Right hindlimb (tissue), 1 donor: ENCODE measurements at places on chromosomes 5 and 9.

DNA sequence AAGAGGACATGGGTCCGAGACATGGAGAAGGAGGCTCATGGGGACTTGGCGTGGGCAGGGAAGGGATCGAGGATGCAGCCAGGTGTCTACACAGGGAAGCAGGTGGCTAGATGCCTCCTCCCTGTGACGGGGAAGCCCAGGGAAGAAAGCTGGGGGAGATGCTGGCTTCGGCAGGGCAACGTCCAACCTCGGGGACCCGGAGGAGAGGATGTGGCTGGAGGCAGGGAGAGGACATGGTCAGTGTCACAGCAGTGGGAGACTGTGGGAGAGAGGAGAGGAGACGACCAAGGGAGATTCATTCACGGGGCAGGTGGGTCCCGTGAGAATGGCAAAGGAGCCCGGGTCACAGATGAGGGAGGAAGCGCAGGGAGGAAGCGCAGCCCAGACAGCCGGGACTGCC, 73.2 kb upstream of the PHYKPL start:
- peak; percentile 11 for DNase-seq

DNA sequence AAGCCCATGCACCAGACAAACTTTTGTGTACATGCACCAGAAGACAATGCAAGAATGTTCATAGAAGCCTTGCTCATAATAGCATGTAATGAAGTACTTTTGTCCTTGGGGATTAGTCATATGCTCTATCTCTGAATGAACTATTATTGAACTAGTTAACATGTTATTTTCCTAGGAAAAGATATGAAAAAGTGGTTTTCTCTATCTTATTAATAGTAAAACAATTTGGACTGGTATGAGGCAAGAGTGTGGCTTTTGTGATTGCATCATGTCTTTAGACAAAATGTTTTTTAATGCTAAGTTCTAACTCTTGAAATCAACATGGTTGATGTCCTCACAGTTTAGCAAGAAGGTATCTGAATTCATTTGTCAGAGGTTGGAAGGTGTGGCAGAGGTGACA, 55.7 kb upstream of the SPDL1 start:
- DNase-seq, result no peak

- no peak for DNase-seq
These were observed 127.6 kb downstream of the SLC28A3 start for GRCh38 chr9:84212982-84213381.

DNA sequence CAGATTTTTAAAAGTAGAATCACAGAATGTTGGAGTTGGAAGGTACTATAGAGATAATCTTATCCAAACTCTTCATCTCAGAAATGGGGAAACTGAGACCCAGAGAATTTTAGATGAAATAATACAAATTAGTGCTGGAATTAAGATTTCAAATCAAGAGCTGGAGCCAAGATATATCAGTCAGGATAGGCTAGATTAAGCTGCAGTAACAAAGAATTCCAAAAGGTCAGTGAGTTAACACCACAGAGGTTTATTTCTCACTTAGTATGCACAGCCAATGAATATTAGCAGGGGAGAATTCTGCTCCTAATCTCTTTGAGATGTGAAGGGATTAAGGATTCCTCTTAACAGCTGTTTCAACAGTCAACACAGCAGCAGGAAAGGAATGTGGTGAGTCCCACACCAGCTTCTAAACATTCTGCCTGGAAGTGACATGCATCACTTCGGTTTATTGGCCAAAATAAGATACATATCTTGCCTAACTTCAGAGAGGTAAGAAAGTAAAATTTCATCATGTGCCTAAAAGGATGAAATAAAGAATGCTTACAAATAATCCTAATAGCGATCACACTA, 136.8 kb downstream of the FRMD3 start:
- DNase-seq, result no peak

DNA sequence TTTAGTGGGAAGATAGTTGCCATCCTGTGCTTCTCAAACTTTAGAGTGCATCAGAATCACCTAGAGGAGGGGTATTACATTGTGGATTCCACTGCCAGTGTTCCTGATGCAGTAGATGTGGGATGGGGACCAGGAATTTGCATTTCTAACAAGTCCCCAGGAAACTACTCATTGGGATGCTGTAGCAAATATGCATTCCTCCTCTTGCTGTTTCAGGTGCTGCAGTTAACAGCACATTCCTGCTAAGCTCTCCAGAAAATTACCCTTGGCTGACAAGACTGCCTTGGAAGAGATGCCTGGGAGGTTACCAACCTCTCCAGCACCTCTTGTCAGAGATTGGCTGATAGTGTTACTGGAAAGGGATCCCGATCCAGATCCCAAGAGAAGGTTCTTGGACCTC, 270.5 kb downstream of the OSTF1 start:
- DNase-seq, result peak; percentile 15

DNA sequence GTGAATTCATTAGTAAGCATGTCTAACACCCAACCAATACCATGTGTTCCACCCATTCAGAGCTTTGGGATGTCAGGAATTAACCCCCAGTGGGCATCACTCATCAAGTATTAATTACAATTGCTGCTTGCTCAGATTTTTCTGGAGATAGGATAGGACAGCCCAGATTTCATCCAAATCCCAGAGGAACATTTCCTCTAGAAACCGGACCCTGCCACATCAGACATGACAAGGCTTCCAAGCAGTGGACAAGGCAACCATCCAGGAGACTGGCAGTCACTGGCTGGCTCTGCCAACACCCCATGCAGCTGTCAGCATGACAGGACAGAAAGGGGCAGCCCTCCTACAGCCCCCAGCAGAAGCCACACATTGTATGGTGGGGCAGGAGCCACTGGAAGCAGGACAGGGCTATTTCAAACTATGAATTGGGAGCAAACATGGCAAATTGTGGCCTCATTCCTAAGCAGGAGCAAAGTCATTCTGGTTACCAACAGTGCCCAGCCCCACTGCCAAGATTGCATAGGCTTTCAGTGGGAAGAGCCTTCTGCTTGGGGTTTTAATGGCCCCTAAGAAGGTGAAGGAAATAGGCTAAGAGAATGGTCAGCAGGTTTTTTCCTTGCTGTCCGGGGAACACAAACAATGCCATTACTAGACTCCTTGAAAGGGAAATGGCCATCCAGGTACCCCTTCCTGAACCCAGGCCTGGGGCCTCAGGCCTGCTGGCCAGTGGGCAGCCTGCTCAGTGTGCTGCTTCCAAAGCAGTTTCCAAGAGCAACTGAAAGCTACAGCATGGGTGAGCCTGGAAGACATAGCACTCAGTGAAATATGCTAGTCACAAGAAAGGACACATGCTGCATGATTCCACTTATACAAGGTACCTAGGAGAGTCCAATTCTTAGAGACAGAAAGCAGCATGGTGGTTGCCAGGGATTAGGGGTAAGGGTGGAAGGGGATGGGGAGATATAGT, 294.7 kb upstream of the SLC30A5 start:
- DNase-seq, result no peak

DNA sequence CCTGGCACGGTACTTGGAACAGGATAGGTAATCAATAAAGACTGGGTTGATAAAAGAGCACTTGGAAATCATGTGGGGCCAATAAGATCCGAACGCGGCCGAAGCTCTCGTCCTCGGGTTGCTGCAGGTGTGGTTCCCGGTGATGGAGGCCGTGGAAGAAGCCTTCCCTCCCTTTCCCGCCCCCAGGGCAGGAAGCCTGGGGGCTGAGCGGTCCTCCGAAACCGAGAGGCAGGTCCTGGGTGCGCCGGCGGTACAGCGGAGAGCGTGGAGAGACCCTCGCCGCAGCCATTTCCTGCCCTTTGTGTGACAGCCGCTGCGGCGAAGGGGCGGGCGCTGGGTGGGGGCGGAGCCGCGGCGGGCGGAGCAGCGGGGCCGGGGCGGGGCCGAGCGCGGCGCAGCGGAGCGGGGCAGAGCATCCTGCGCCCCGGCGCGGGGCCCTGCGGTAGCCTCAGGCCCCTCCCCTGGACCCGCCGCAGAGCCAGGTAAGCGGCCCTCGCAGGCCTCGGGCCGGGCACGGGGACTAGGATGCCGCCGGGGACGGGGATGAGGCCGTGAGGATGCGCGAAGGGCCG, at the start of gene CYFIP2:
Gene CYFIP2, plus strand, starts transcription at position 410 of the 572 bp plus-strand sequence. CDS start 19,239 bp downstream, outside the sequence.
- peak; percentile 80 for DNase-seq

DNA sequence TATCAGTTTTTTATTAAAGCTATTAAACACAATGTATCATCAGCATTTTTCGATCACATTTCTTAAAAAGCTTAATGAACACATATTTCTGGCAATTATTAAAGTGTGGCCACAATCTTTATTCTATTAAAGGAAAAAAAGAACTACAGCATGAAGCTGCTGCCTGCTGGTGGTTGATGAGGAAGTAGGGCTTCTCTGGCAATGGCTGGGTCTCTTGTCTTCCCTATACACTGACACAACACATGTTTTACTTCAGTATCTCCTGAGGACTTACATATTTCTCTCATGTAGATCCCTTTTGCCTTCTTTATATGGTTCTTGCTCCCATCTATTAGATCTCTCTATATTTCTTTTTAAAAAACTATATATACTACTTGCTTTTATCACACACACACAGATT, 590.7 kb downstream of the RAB3C start:
- no peak for DNase-seq

DNA sequence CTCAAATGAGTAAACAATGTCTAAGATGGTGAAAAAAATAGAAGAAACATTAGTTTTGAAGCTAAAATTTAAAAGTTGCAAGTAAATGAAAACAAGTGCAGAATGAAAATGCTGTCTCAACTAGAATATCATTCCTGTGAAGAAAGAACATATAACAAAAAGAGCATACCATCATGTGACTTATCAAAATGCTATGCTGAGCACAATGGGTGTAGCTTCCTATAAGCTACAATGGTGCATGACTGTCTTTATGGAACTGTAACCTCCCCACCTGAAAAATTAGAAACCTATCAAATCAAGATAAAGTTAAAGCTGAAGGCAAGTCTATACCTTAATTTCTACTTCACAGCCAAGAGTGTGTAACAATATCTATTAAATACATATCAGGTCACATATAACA, 192.0 kb downstream of the AP3B1 start:
- no peak for DNase-seq

GRCh38 chr9:71243951-71244350, 122.5 kb upstream of the TRPM3 start:
- no peak for DNase-seq

DNA sequence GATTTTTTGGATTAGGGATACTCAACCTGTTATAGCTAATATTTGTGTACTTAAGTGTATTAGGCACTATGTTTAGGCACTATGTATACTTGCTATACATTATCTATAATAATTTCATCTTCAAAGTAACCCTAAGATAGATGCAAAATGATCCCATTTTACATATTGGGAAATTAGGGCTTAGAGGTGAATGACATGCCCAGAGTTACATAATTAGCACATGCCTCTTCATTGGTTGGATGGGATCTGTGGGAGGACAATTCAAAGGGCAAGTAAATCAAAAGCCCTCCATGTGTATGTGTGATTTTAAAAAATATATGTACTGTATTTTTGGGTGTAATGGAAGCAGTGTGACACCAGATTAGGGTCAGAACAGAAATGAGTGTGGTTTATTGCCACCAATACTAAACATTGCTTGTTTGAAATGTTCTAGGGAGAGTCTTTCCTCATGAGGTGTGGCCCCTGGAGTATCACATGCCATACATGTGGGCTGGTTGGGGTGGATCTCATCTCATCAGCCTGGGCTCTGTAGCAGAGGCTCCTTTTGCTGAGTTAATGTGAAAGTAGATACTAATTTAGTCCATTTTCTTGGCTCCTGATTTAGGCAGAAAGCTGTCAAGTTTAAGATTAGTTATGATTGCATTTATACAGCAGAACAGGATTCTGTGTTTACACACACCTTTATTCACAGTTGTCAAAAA, 5.5 kb downstream of the C9orf85 start:
- DNase-seq, result no peak

DNA sequence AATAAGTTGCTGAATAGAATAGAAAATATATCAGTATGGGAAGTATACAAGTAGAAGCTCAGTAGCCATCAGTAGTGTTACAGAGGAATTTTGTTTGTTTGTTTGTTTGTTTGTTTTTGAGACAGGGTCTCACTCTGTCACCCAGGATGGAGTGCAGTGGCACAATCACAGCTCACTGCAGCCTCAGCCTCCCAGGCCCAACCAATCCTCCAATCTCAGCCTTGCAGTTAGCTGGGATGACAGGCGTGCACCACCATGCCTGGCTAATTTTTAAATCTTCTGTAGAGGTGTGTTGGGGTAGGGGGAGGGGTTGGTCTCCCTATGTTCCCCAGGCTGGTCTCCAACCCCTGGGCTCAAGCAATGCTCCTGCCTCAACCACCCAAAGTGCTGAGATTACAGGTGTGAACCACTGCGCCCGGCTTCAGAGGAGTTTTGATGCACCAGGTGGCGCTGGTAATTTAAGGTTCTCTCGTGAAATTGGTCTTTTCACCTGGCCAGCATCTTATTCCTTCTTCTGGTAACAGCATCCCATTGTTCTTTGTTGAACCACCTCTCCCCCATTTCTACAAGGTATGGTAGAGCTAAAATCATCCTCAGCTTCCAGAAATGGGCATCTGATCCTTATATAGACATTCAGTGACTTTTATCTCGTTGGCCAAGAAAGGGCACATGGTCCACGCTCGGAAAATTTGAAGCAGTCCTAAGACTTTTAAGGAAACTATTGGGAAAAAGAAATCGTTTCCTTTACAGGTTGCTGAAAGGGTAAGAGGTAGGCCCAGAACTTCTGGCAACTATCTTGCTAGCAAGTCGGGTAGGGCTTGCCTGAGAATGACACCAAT, 157.1 kb downstream of the ARRDC3 start:
- no peak for DNase-seq

DNA sequence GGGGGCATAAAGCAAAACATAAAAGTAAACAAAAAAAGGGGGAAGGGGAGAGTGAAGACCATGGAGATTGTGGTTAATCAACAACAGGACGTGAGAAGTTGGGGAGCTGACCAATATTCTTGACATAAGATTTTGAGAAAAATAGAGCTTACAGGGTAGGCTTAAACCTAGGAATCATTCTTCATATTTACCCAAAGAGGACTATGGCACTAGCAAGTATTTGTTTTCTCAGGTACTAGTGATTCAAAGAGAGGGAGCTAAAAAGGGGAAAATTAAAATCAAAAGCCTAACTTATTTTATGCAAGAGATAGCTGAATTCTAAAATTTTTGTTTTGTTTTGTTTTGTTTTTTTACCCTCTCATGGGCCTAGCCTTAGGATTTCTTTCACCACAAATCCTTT, 427.5 kb downstream of the PIK3R1 start:
- DNase-seq, result no peak
